Ammon's horn (tissue), 1 donor: ENCODE measurements at places on chromosomes 12 and 14.

- peak; percentile 63 for DNase-seq
These were observed 285.3 kb downstream of the DPF3 start for GRCh38 chr14:72608391-72609204.

- no peak for DNase-seq
These were observed 71.3 kb downstream of the SYNE3 start for GRCh38 chr14:95445161-95445560.

DNA sequence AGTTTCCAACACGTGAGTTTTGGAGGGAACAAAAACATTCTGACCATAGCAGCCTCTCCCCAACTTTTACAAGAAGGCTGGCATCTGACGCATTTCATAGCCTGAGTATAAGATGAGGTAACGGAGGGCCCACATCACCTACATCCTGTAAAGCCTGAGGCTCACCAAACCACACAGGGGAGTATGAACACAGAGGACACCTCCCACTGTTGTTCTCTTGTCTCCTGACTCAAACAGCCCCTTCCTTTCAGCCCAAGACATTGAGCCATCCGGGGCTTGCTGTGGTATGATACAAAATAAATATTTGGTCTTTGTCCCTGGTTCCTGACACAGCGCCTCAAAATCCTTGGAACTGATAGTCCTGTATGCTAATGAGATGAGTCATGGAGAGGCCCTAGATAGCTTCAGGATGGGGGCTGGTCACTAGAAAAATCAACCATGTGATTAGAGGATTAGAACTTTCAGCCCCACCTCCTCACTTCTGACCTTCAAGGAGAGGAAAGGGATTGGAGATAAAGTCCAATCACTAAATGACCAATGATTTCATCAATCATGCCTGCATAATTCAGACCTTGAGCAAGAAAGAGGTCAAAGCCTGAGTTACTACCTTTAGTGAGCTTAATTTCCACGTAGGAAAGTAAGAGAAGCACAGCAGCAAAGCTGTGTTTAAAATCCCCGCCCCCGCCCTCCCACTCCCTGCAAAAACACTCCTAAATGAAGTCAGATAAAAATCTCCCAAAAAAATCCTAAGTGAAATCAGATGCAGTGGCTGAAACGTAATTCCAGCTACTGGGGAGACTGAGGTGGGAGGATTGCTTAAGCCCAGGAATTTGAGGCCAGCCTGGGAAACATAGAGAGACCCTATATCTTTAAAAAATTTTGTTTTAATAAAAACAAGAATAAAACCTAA is 236.4 kb downstream of the PCNX1 start:
- DNase-seq = no peak

DNA sequence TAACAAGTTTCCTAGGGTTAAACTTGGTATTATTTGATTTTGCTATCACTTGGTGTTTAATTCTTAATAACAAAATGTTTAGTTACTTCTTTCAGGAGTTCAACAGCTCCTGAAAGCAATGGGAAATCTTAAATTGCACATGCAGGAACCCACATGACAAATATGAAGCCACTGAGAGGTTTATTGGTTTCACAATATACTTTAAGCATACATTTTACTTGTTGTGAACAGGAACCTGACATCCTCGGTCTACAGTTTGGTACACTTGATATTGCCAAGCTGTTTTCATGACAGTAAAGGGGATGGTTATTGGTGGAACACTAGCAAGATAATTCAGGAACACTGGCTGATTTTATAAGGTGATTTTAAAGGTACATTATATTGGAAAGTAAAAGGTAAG is 46.2 kb downstream of the SLC38A1 start:
- no peak for DNase-seq

GRCh38 chr12:29552324-29552927 is 54.9 kb upstream of the OVCH1 start:
- DNase-seq = peak; percentile 77

DNA sequence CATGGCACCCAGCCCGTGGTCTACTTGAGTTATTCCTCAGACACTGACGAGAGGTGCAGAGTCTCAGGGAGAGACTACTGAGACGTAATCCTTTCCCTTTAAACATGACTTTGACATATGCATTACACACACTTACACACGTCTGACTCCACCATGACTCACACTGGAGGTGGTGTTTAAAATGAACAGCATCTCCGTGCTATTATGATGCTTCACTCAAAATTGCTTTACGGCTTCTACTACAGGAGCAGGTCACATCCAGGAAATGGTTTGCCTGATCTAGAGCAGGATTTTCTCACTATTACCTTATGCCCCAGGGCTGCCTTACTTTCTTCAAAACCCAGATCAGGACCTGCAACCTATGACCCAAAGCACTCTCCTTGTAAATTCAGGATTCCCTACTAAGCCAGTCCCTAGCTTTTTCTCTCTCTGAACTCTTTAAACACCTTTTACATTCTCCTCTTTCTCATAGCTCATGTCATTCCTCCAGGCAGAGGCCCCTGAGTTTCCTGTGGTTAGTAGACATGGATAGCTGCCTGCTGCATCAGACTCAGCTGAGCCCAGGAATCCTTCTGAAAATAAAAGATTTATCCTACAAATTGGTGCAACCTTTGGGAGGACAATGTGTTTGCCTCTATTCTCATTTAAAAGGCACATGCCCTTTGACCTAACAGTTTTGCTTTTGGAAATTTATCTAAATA is 31.2 kb downstream of the TMCC3 start:
- no peak for DNase-seq

GRCh38 chr12:17372508-17372907 is 717.5 kb downstream of the RERGL start:
- no peak for DNase-seq

DNA sequence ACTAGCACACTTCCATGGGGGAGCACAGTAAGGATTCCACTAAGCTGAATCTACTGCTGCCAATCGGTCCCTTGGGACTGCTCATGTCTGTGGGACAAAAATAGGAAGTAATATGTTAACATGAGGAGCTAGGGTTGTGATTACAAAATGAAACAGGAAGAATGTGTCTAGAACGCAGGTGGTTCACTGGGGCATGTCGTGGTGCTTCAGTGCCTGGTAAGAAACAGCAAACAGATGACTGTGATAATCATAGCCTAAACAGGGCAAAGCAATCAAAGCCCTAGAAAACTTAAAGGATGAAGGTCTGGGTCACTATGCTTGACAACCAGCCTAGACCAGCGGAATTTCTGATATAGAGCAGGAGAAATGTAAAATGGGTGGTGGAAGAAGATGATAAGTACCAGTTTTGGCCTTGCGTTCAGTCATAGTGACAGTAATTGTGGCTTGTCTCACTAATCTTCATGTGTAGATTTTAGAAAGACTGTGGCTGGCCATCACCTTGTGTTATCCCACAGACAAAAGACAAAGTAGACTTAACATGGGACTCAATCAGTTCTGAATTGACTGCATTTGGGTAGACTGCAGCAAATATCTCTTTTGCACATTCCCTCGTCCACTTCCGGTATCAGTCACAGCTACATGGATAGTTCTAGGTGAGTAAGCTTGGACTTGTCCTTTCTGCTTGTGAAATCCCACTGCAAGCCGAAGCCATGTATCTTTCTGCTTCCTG is 51.4 kb downstream of the WASHC3 start:
- peak; percentile 29 for DNase-seq

DNA sequence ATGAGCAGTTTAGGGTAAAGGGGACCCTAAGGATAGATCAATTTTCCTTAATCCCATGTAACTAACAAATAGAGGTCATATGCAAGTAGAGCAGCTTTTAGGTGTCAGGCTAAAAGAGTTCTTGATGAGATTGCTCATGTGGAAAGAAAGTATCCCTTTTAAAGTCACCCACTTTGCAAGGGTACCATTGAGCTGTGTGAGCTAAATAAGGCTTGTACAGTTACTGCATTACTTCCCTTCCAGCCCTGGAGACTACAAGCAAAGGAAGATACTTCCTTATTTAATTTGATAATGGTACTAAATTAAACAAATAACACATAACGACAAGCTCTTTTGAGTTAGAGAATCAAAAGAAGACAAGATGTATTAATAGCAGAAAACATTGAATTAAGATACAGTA is 191.7 kb downstream of the TMX1 start:
- DNase-seq = no peak

GRCh38 chr12:91871751-91872150 is 273.9 kb downstream of the BTG1 start:
- DNase-seq = peak; percentile 61

DNA sequence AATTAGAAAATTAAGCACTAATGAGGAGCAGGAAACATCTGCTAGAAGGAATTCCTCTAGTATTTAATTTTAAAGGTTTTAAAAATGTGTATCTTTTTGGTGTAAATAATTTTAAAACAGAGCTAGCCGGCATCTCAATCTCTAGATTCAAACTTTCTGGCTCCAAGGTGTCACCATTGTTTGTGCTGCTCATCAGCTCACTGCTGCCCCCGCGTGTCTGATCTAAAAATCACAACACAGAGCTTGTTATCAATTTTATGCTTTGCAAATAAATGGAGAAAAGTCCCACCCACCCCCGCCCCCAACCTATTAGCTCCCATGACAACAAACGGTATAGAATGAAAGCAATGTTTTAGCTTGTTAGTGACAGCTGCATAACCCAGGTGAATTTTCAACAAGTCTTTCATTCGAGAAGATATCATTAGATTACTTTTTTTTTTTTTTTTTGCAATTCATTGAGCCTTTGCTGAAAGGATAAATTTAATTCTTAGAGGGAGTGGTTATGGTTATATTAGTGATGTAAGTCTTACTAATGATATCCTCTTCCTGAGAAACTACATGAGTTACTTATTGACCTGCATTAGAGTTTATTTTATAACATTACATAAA is 11.3 kb upstream of the ABHD12B start:
- peak; percentile 89 for DNase-seq

DNA sequence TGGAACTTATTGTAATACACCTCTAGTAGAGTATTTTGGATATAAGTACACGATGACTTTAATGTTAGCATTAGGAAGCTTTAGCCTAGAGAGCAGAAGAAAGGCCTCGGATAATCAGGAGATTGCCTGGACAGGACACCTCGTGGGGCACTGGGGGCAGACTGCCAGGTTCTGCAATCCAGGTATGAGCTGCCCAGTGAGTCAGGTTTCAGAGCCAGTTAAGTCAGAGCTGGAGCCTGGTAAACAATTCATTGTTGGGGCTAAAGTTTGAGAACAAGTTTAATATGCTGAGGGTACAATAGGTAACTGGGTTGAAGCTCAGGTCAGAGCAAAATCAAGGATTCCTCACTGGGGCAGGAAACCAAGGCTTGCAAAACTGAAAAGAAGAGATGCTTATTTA is 107.4 kb downstream of the RERGL start:
- DNase-seq = no peak

GRCh38 chr14:21840765-21841164 is 167.1 kb upstream of the OR4E1 start:
- DNase-seq = no peak

GRCh38 chr12:92601176-92601575 is 101.6 kb upstream of the PLEKHG7 start:
- DNase-seq = no peak

DNA sequence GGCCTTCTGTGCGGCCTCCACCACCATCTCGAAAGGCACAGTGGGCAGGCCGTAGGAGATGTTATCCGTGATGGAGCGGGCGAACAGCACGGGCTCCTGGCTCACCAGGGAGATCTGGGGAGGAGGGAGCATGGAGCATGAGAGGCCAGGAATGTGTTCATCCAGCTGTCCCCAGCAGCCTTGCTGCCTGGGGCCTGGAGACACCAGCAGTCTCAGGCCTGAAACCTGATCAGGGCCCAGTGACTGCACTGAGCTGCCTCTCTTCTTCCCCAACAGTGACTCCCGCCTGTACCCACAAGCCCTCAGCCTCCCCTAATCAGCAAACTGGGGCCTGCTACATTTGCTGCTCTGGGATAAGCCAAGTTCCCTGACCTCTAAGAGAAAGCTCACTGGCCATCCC is 30.9 kb downstream of the ABCB9 start:
- no peak for DNase-seq

- no peak for DNase-seq
These were observed 1.4 kb downstream of the VAMP1 start for GRCh38 chr12:6469092-6469491.

GRCh38 chr14:22781301-22781991 is 15.0 kb downstream of the OXA1L start:
- peak; percentile 21 for DNase-seq

- DNase-seq = peak; percentile 19
These were observed 17.7 kb downstream of the DNAL1 start for GRCh38 chr14:73662487-73662943.

- DNase-seq = no peak
These were observed 1973.0 kb upstream of the FLRT2 start for GRCh38 chr14:83556746-83557453.

- DNase-seq = no peak
These were observed 21.1 kb upstream of the LRTM2 start for GRCh38 chr12:1799051-1799881.

- no peak for DNase-seq
These were observed 330.6 kb upstream of the NAV3 start for GRCh38 chr12:77500089-77500488.

DNA sequence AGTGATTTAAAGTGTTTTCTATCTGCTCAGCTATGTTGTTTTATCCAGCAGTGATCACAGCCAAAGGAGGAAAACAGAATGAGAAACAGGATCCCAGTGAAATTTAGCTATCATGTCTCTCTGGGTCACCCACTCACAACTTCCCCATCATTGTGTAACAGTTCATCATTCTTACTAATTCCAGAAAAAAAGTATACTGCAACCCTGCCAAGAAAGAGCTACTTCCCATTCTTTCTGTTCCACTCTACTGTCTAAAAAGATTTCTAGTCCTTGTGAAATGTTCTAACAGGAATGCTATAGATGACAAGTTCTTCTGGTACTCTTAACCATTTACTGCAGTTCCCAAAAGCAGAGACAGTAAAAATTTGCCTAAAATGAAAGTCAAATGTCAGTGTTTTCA is 39.2 kb upstream of the CD163 start:
- peak; percentile 35 for DNase-seq

DNA sequence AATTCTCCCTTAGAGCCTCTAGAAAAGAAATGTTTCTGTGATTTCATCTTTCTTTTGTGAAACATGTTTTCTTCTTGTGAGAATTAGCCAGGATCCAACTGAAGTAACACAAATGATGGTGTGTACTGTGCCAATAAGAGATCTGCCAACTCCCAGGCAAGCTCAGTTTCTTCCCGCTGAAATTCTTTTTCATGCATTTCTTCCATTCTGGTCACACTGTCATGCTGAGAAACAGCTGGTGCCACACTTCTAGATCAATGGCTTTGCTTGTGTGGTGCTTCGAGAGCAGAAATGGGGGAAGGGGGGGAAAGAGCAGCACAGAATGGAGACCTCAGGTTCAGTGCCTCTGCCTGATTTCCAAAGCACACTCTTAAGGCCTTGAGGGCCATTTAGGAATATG is 41.4 kb upstream of the FGF6 start:
- peak; percentile 38 for DNase-seq
